ENCODE measurements at places on chromosomes 6 and 20. TPM values are rescaled to one million over a fixed set of nuclear protein-coding genes. Genes with fewer than 3 reads are reported as not detected.

DNA sequence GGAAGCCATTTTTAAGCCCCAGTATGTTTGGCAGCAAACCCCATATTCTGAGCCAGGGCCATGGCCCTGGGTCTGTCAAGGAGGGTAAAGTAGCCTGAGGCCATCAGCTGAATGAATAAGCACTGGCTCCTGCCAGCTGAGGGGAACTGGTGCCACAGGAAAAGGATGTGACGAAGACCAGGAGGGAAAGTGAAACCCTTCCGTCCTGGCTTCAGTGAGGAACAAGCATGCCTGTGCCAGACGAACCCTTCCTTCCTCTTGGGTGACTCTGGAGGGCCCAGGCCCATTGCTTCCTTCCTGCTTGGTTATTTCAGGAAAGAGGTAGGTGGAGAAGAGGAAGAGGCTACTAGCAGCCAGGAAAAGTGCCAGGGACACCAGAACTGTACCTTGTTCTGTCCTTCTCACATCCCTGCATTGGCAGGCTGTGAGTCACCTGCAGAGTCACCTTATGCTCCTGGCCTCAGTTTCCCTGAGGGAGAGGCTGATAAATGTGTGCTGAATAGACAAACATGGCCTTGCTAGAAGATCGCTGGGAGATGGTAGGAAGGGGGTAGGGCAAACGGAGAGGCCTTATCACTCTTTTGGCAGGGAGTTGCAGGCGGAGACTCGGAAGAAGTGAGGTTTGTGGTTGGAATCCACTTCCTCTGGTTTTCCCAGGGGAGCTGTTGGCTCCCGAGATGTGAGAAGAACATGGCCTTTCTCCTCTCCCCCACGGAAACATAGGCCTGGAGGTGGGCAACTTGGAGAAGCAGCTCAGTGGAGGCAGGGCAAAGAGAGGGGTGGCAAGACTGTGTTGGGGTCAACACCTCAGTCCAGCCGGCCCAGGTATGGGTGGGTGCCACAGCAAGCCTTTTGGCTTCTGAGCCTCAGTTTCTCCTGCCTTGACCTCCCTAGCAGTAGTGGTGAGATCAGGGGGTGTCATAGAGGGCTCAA lies 37.4 kb downstream of the COX4I2 start:
- DNase-seq: no peak

GRCh38 chr6:100171533-100172321 lies 177.7 kb upstream of the MCHR2 start:
- DNase-seq: no peak

DNA sequence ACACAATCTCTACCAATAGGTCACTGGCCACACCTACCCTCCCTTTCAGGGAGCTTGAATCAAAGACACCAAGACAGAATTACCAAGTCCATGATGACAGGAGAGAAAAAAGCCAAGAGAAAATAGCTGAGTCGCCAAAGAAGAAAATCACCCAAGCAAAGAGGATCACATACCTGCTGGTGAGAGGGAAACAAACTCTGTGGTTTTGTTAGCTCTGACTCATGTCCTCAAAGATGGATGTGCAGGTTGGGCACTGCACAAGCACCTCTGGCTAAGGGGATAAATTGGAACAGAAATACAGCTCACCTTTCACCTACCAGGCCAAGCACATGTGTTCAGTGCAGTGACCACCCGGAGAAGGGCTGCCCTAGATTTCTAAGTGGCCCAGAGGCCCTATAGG lies 114.8 kb downstream of the TFAP2A start:
- no peak for DNase-seq

- DNase-seq: no peak
Observed at GRCh38 chr20:40690836-40691565, 2.0 kb upstream of the MAFB start.

DNA sequence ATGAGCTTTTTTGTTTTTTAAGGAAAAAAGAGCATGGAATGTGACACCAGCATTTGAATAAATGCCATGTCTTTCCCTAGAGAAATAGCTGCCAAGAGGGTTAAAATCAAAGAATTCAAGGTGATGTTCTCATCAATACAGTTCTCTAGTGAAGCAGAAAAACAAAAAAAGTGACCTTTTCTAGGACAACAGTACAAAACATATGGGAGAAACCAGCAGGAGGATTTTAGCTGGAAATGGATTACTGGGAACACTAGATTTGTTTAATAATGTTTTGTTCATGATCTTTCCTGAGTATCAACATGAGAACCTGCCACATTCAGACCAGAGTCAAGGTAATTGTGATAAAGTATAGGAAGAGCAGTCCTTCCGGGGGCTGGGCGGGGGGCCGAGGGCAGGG lies 372.2 kb downstream of the LMBRD1 start:
- no peak for DNase-seq

DNA sequence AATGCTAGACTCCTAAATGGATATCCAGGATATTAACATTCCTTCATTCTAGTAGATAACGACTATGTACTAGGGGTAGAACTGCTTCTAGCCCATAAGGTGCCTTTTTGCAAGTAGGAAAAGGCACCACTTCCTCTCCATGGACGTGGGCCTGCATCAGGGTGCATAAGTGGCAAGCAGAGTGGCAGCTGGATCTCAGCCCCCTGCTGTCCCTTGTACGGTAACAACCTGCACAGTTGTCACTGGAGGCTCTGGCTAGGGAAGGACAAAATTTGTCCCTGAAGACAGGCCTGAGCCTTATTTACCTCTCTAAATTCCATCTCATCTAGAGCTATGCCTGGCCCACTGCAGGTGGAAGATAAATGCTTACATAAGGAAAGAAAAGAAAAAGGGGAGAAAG lies 42.5 kb upstream of the SAYSD1 start:
- no peak for DNase-seq

- no peak for DNase-seq
Observed at GRCh38 chr6:68758559-68758958, 123.5 kb downstream of the ADGRB3 start.

DNA sequence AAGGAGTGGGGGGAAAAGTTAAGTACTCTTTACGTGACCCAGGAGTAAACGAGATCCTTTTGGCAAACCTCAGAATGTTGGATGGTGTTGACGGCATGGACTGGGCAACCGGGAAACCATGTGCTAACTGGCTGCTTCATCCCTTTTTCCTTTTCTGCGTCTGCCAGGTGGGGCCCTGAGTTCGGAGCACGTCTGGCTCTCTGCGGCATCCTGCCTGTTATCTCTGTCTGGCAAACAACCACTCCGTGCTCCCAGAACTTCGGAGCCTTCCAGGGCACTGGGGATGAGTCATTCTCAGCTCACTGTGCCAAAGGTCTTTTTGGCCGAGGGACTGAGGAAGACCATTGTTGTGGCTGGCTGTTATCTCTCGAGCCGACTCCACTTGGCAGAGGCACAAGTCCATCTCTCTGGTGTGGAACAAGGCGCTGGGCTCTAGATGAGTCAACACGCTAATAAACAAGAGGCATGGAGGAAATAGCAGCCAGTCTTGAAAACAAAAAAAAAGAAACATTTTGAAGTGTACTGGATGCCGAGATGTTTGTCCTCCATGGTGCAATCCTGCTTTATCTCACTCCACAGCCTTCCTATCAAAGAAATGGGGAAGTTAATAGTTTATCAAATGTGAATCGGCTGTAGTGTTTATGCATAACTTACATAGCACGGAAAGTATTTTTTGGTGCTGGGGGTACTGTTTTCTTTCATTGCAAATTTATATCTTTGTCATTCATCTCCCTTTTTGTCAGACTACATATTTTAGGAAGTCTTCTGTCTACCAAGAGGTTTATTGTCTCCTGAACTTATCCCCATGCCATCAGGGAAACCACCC lies 64.6 kb upstream of the TXNDC5 start:
- DNase-seq: no peak

DNA sequence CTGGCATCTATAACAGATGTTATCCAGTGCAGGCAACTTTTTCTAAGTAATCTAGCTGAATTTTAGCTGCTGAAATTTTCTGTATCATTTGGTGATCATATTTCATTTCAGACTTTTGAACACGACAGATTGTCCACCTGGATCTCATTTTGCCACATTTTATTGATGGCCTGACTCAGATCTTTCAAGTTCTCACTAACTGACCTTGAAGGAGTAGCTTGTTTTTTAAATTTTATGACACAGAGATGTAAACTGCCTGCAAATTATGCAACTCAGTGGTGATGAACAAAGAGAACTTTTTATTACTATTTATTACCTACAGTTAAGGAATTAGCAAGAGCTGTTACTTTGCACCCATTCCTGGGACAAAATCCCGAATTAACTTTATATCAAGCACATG lies 366.4 kb downstream of the PAX1 start:
- DNase-seq: no peak

DNA sequence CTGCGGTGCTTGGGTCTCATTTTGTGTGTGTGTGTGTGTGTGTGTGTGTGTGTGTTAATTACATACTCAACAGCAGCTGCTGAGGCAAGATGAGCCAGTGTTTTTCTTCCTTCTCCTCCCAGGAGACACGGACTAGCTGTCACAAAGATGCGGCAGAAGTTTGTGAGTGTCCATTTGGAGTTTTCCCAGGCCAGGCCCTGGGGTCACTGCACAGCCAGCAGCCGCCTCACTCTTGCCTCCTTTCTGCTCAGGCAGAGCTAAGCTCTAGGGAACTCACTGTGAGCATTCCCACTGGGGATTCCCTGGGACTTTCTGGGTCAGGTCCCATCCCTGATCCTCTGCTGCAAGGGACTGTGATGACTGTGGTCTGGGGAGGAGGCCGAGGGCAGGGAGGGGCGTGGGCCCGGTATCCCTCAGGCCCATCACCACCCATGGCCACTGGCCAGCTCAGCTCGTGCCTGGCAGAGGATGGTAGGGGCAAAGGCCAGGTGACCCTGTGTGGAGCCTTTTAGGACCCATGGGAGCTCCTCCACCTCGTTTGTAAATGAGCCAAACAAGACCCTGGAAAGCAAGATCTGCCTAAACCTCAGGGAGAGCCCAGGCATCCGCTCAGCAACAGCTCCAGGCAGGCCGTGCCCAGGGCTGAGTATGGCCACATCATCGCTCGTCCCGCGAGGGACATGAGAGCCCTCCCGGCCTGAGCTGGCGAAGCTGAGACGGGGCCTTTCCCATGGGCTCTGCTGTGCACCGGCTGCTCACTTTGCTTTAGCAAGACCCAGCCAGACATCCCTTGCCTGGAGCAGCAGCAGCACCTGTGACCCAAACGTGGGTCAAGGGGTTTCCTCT lies 102.0 kb downstream of the PSMB1 start:
- DNase-seq: no peak

GRCh38 chr6:43089467-43089866 lies 13.4 kb downstream of the PTK7 start:
- no peak for DNase-seq

DNA sequence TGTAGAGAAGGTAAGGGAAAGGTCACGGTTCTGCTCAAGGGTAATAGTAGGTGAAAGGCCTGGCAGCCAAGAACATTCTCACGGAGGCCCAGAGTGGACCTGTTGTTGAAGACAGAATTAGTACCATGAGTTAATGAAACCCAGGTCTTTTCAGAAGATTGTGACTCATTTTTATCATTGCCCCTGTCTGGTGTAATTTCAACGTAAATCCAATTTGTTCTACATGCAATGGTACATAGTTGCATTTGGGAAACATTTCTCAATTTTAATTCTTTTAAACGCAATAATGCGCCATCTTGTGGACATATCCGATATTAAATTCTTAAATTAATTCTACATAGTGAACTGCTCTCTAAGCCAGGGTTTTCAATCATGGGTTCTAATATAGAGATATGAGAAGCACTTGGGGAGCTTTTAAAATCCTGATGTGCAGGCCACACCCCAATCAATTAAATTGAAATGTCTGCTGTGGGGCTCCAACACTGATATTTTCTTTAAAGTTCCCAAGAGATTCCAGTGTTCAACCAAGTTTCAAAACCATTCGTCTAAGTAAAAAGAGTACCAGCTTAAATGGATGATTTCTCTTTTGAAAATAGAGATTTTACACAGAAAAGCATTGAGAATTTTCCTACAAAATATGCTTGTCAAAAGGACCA lies 257.4 kb downstream of the PLCB1 start:
- DNase-seq: no peak

GRCh38 chr20:58453391-58453790 lies 61.8 kb downstream of the APCDD1L start:
- DNase-seq: no peak

DNA sequence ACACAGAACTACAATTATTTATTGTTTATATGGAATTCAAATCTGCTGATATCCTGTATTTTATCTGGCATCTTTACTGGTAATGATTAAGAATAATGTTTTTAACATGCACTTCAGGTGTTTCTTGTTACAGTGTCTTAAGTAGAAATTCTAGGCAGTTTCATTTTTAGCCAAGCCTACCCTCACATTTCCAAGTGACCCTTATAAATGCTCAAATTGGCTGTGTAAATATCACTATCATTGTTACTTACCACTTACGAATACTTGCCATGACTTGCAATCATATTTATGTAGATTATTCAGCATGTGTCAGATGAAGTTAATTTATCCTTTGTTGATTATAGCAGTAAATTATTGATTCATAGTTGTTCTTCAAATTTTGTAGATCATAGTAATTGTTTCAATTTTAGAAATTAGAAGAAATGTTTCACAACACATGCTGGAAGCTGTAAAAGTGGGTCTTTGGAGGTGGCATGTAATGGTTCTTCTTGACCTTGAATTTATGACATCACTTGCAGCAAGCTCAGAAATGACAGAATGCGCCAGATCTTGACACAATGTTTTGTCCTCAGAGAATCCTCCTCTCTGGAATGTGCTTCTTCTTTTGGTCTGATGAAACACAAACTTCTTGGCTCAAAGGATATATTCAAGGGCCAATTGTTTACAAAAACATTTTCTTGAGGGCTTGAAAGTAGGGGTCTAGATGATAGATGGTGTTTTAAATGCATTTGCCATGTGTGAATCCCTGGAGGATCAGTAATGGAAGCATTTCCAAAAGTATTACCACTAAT lies 471.8 kb downstream of the COL12A1 start:
- no peak for DNase-seq

- no peak for DNase-seq
Observed at GRCh38 chr20:63254232-63254605, at the start of gene NKAIN4. TSS of gene NKAIN4 (minus strand) at chr20:63254463. CDS start at chr20:63254450, 13 bp downstream.

- no peak for DNase-seq
Observed at GRCh38 chr6:84953111-84953755, 188.8 kb upstream of the TBX18 start.

AIF1 gene
- total RNA-seq: 1.7 TPM

BPIFB1 gene
- not detected for total RNA-seq

C20orf204 gene
- total RNA-seq: 3.3 TPM

POLR3F gene
- total RNA-seq: 13.7 TPM

MYLK2 gene
- total RNA-seq: 0.42 TPM

Data from progenitor cell of endocrine pancreas (in vitro differentiated cells).